ENCODE measurements at places on chromosomes 1 and 21.

- DNase-seq, result no peak
Observed at GRCh38 chr1:48200166-48200900, 22.2 kb upstream of the SLC5A9 start.

DNA sequence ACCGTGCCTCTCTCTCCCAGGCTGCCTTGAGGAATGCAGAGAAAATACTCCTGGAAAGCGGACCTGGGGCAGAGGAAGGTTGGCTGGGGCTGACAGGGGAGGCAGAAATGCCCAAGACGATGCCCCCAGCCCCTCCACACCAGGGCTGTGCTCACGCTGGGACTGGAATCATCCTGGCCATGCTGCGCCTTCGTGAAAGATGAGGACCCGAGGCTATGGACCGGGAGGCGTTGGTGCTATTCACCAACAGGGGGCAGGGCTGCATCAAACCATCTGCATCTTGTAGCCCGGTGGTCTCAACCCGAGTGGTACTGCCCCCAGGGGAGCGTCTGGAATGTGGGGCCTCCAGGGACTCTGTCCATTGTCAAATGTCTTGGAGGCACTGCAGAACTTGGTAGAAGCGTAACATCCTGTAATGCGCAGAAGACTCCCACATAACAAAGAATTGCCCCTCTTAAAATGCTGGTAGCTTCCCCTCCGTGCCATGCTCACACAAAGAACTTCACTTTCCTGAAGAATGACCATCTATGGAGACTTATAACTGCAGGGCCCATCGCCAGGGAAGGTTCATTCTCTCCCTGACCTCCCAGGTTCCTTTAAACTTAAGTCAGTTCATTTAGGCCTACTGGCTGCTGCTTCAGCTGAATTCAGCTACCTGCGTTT is 251.2 kb downstream of the RRAGC start:
- no peak for DNase-seq

DNA sequence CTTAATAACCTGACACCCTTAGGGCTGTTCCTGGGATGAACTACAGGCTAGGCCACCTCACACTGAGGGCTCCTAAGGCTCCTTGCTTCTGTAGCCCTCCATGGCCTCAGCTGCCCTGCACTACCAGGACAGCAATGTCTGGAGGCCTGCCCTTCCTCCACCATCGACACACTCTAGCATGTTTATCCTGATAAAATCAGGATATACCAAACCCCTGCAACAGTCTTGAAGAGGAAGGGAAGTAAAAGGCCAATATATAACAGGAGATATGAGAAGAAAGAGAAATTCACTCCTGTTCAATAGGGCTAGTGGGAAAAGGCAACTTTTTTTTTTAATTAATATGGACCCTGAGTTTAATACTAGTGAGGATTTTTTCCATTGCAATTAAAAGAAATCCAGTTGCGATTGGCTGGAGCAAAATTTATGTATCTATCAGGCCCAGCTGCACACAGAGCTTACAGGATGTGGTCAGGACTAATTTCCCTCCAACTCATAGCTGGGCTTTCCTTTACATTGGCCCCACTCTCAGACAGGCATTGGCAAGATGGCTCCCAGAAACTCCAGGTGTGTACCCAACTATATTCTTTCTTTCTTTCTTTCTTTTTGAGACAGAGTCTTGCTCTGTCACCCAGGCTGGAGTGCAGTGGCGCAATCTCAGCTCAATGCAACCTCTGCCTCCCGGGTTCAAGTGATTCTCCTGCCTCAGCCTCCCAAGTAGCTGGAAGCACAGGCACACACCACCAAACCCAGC is 13.5 kb upstream of the ATP2B4 start:
- DNase-seq, result peak; percentile 67

- DNase-seq, result no peak
Observed at GRCh38 chr1:247448107-247448791, 9.7 kb downstream of the OR2B11 start.

GRCh38 chr1:116496380-116496779 is 74.4 kb downstream of the CD58 start:
- DNase-seq, result peak; percentile 23

- no peak for DNase-seq
Observed at GRCh38 chr1:222813866-222814535, 838 bp upstream of the DISP1 start.

GRCh38 chr1:228152097-228152917 is 2.6 kb downstream of the GJC2 start:
- DNase-seq, result no peak

GRCh38 chr1:147080006-147080661 is 92.1 kb downstream of the PRKAB2 start:
- DNase-seq, result no peak

- DNase-seq, result peak; percentile 70
Observed at GRCh38 chr1:109134423-109134822, 20.5 kb downstream of the ELAPOR1 start.

- DNase-seq, result no peak
Observed at GRCh38 chr1:68010090-68010489, 40.3 kb downstream of the DIRAS3 start.

GRCh38 chr1:62391369-62391971 is 45.4 kb upstream of the USP1 start:
- no peak for DNase-seq

DNA sequence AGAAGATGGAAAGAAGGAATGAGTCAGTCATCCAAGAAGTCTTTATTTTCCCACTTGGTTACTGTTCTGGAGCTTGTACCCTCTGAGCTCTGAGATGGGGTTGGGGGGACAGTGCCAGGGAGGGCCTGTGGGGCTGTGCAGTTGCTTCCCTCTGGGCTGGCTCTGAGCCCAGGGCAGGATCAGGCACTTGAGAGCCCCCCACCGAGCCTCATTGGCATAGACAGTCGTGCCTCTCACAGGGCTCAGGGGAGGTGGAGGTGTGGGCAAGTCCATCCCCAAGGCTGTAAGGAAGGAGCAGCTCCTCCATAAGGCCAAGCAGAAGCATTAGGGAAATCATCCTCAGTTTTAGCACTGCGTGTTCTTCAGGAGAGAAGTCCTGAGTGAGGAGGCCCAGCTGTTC is 2.5 kb upstream of the ARL8A start:
- no peak for DNase-seq

GRCh38 chr1:226708967-226709396 is 30.1 kb downstream of the ITPKB start:
- no peak for DNase-seq

- no peak for DNase-seq
Observed at GRCh38 chr1:180916012-180916770, 3.5 kb downstream of the KIAA1614 start.

- DNase-seq, result no peak
Observed at GRCh38 chr1:67700220-67700619, 15.2 kb downstream of the GADD45A start.

- no peak for DNase-seq
Observed at GRCh38 chr1:113875714-113876113, 4.2 kb upstream of the PTPN22 start.

GRCh38 chr21:33703750-33704606 is 61.7 kb downstream of the ITSN1 start:
- DNase-seq, result no peak

GRCh38 chr1:27391511-27392095 is 819 bp upstream of the GPR3 start:
- no peak for DNase-seq

- DNase-seq, result no peak
Observed at GRCh38 chr1:198220428-198220827, 63.6 kb downstream of the NEK7 start.

GRCh38 chr1:53376041-53376461 is 48.2 kb upstream of the LRP8 start:
- no peak for DNase-seq

GRCh38 chr1:30526652-30527345 is 196.6 kb downstream of the MATN1 start:
- no peak for DNase-seq

- peak; percentile 57 for DNase-seq
Observed at GRCh38 chr1:25430967-25431881, 527 bp downstream of the MACO1 start.

GRCh38 chr1:231628207-231628876 is 1.8 kb downstream of the DISC1 start:
- no peak for DNase-seq

GRCh38 chr1:98458511-98459485 is 202.7 kb upstream of the SNX7 start:
- DNase-seq, result no peak

DNA sequence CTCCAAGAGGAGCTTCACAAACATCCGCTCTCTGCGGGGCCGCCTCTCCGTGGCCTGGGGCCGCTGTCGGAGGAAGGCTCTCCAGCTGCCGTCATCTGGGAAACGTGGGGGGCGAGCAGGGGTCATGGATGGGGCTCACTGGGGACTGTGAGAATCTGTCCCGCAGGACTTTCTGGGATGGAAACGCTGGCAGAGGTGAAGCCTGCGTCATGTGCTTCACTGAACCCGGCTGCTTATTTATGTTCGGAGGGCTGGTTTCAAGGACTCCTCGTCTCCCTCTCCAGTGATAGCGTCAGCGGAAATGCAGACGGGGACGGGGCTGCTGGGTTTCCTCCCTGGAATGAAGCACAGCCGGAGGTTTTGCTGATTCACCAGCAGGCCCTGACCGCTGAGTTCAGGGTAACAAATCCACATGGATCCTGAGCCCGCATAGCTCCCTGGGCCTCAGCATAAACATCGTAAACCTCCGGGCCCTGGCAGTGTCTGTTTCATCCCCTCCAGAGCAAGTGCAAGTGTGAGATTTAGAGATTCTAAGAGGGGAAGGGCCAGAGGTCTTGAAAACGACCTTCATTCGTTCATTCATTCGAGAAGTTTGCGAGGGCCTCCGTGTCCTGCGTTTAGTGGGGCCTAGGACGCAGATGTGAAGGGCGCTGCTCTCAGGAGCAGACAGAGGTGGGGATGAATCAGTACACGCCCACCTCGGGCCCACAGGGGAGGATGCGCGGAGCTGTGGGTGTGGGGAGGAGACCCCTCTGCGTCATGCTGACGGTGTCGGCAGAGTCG is 7.0 kb upstream of the POFUT2 start:
- no peak for DNase-seq

DNA sequence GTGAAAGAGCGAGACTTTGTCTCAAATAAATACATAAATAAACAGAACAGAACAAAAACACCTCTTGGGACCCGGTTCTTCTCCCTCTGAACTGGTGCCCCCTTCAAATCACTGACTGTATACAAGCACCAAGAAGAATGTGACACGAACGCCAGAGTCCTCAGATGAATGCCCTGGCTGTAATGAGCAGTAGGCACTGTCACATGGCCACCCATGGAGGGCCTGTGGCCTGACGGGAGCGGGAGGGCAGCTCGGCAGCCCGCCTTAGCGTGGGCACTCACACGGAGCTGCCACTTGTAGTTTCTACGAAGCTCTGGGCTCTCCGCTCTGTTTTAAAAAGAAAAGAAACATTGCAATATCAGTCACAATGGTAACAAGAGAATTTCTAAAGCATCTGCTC is 146.0 kb downstream of the PEX14 start:
- no peak for DNase-seq

DNA sequence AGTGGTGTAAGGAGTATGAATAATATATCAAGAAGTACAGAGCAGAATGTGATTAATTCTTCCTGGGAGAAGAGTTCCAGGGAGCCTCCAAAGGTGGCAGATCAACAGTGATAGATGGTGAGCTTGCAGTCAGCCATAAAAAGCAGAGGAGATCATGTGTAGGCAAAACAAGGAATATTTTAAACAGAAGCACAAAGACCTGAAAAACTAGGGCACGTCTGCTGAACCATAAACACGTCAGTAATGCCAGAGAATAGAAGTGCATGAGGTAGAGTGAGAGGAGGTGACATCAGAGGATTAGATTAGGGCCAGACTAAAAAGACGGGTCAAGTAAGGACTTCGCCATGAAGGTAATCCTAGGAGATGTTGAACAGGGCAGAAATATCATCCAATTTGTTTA is 151.8 kb downstream of the EIF4G3 start:
- no peak for DNase-seq

DNA sequence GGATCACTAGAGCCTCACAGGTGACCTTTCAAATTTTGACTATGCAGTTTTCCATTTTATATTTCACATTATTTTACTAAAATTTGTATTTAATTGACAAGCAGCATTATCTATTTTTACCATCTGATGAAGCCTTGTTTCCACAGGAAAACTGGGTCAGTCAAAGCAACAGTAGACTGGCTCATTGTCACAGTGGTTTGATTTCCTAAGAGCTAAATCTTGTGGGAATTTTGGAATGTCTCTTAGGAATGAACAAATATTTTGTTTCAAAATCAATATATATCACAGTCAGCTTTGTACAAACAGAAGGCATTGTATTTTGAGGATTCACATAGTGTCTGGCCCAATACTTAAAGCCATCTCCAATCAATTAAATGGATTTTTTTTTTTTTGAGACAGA is 152.6 kb upstream of the RNPC3 start:
- no peak for DNase-seq

DNA sequence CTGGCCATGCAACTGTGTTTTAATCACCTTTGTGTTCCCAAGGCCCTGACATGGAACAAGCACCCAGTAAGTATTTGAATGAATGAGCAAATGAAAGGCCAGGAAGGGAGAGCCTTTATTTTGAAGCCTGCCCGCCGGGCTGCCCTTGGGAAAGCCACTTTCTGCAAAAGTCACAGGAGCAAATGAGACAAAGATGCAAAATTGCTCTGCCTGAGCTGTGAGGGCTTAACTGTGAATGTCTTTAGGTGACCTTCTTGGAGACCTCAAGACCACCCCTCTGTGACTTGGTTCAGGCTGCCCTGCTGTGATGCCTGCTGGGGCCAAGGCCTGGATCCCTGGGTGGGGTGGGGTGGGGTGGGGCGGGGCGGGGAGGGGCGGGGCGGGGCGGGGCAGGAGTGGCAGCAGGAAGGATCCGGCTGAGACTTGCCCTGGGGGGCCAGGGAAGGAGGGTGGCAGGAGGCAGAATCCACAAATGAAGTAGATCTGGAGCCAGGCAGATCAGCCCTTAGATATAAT is 54.0 kb downstream of the RUNX3 start:
- DNase-seq, result no peak

DNA sequence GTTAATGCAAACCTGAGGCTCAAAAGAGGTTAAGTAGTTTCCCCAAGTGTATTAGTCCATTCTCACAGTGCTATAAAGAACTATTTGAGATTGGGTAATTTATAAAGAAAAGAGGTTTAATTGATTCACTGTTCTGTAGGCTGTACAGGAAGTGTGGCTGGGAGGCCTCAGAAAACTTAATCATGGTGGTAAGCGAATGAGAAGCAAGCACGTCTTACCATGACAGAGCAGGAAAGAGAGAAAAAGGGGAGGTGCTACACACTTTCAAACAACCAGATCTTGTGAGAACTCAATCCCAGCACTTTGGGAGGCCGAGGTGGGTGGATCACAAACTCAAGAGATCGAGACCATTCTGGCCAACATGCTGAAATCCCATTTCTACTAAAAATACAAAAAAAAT is 38.5 kb upstream of the RXRG start:
- DNase-seq, result no peak

DNA sequence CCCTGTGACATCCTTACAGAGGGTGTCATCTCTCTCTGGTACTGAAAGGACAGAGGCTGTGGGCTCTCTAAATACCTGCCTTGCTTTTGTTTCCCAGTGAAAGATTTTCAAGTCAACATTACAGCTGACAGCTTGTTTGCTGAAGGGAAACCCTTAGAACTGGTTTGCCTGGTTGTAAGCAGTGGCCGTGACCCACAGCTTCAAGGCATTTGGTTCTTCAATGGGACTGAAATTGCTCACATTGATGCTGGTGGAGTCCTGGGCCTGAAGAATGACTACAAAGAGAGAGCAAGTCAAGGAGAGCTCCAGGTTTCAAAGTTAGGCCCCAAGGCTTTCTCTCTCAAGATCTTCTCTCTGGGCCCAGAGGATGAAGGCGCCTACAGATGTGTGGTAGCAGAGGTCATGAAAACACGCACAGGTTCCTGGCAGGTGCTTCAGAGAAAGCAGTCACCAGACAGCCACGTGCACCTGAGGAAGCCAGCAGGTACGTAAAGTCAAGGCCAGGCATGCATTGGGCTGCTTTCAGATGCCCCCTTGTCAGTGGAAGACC is 11.8 kb downstream of the CD101 start:
- DNase-seq, result no peak

GRCh38 chr21:40841524-40842196 is 5.3 kb downstream of the DSCAM start:
- no peak for DNase-seq
